ENCODE measurements at places on chromosomes 3 and 15. TPM values are rescaled to one million over a fixed set of nuclear protein-coding genes. Genes with fewer than 3 reads are reported as not detected.

The RAB6B gene
- 3.3 TPM for total RNA-seq

The LYSMD4 gene
- 7.0 TPM for total RNA-seq

GRCh38 chr3:113228498-113229286 lies 17.3 kb downstream of the BOC start:
- DNase-seq: no peak

DNA sequence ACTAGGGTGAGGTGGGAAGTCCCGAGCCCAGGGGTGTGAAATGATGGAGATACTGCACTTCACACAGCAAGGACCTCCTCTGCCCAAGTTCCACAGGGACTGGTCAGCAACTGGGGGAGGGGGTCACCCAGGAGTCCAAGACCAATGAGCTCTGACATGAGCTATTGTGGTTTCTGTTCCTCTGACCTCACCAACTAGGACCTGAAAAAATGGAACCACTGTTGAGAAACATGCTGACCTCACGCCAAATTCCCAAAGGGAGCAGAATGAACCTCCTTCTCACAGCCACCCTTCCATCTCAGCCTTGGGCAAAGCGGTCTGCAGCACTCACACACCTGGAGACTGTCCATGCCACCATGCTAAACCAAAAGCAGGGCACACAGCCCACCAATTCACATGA lies 69.3 kb downstream of the LRIG1 start:
- peak; percentile 17 for DNase-seq

- DNase-seq: no peak
These were observed 30.8 kb downstream of the CCDC13 start for GRCh38 chr3:42742259-42742658.

GRCh38 chr3:189056646-189057335 lies 115.0 kb upstream of the TPRG1 start:
- DNase-seq: no peak

The STIMATE gene
- total RNA-seq: 4.2 TPM

DNA sequence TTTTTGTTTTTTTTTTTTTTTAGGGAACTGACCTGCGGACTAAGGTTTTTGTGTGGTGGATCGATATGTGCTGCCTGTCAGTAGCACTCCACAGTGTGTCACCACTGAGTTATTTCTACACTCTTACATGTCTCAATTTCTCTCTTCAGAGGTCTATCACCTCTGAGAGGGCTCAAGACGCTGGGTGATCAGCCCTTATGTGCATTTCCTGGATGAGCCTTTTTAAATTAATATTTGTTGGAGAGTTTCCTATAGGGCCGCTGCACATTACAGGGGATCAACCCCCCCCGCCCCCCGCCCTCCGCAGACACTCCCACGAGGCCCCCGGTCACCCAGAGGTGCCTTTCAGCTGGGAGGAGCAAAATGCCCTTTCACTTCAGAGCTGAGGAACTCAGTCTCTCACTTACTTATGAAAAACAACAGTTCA lies 34.5 kb upstream of the AP4E1 start:
- no peak for DNase-seq
